Effector CD8-positive, alpha-beta T cell (primary cell): ENCODE measurements at places on chromosomes 6 and 20.

DNA sequence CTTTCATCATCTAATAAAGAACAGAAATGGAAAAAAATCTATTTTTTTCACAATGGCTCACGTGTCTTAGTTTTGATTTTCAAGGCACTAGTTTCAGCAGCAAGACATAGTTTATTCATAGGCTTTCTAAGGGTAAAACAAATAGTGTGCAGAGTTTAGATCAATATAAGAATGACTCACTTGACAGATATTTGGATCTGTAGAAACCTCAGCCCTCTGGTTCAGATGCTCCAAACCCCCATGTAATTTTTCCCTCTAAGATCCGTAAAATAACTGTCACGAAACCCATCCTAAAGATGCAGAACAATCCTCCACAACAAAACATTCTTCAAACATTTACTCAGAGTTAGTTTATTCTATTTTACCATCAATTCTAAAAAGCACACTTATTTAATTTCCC is 43.4 kb downstream of the IYD start:
- DNase-seq: no peak

GRCh38 chr20:873875-874607 is 40.5 kb downstream of the FAM110A start:
- DNase-seq: no peak

- DNase-seq: no peak
Observed at GRCh38 chr20:20448881-20449280, 81.0 kb downstream of the INSM1 start.

- no peak for DNase-seq
Observed at GRCh38 chr6:31157513-31158139, at the start of gene CCHCR1. Gene CCHCR1 (minus strand): TSS chr6:31157802. CDS start chr6:31157600, 202 bp downstream.

DNA sequence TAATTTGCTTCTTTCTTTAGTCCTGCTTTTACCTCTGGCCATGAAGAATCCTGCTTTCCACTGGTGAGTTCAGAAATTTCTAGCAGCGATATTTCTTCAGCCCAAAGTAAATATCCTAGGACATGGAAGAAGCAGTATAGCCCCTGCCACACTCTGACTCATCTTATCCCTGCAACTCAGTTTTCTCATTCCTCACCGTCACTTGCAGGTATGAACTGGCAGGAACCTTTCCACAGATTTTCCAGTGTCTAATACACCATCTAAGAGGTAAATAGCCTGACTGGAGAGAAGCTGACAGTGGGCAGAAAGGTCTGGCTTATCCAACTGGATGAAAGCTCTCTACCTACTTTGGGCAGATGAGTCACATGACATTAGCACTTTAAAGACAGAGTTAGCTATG is 816.7 kb upstream of the FLRT3 start:
- no peak for DNase-seq

GRCh38 chr6:152416652-152417051 is 220.5 kb downstream of the SYNE1 start:
- no peak for DNase-seq

- no peak for DNase-seq
Observed at GRCh38 chr6:22880686-22881433, 311.5 kb downstream of the HDGFL1 start.

GRCh38 chr6:161406646-161407045 is 132.8 kb upstream of the AGPAT4 start:
- no peak for DNase-seq

DNA sequence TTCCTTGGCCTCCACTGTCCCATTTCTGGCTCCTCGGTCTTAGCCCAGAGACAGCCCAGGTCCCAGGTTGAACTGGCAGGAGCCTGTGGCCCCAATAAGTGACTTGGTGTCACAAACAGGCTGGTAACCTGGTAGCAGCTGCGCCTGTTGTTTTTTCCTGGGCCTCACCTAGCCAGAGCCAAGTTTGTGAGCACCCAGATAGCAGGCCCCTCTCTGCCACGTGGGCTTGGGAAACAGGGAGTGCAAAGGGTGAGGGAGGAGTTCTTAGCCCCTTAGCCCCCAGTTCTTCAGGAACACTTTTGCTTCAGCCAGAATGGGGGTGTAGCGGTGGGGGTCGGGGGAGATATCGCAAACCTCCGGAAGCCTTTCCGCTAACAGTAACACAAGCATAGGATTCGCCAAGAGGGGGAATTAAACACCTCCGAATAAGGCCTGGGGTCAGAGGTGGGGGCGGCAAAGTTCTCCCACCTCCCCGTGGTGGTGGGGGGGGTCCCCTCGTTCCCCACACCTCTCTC is 760 bp downstream of the C6orf132 start:
- DNase-seq: no peak

GRCh38 chr6:162702446-162702845 is 25.1 kb downstream of the PRKN start:
- DNase-seq: no peak

GRCh38 chr6:113403966-113404595 is 453.1 kb upstream of the MARCKS start:
- no peak for DNase-seq

DNA sequence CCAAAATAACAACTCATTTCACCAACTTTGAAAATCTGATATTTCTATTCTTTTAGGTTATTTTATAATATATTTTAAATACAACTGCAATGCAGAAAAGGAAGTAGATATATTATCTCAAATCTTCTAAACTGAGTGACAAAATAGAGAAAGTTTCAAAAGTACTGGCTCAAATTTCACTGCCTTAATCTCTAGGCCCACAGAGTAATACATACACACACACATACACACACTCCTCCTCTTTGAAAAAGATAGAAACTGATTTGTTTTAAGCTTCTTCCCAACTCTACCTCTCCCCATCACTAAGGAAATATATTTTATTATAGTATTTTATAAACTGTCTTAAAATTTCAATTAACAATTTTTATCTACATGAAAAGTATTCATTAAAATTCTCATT is 36.2 kb downstream of the ARHGAP18 start:
- DNase-seq: no peak

- no peak for DNase-seq
Observed at GRCh38 chr6:163340201-163340887, 74.2 kb upstream of the QKI start.

DNA sequence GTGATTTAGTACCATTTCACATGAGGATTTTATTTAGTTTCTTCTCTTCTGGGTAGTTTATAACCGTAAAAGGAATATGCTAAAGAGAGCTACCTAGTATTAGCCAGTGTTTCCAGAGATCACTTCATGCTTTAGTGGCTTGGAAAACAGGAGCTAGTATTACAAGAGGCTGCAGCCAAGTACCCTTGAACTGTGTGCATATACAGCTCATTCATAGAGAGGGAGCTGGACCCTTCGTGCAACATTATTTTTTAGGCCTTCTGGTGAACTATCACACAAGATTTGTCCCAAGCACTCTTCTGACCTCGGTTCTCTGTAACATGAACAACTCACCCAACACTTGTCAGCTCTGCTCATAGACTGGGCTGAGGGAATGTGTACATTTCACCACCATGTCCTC is 74.9 kb upstream of the RIN2 start:
- no peak for DNase-seq

- DNase-seq: no peak
Observed at GRCh38 chr6:159935065-159935464, 33.8 kb upstream of the IGF2R start.

DNA sequence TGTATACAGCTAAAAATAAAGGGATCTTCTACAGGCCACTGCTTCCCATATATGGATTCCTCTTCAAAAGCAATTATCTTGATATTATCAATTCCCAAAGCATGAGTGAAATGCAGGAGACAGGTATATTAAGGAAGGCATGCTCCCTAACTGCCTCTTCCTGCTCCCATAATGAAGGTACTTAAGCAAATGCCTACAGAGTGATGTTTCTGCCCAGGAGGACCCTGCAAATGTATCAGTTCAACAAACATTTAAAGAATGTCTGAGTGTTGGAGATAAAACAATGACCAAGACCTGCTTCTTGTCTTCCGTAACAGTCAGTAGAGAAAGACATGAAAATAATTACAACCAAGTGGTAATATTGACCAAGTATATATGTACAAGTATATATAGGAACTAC is 4.2 kb downstream of the UBE2J1 start:
- DNase-seq: no peak

GRCh38 chr6:112335736-112336135 is 11.4 kb upstream of the RFPL4B start:
- no peak for DNase-seq

GRCh38 chr6:139135578-139136545 is 982 bp downstream of the HECA start:
- DNase-seq: peak; percentile 33
